Activated naive CD4-positive, alpha-beta T cell treated with anti-CD3 and anti-CD28 coated beads, Interleukin-2, amount 50 U/mL, for 72 hours (primary cell): ENCODE measurements at places on chromosomes 11 and 22. TPM values are rescaled to one million over a fixed set of nuclear protein-coding genes. Genes with fewer than 3 reads are reported as not detected.

Gene CSF2RB
- total RNA-seq: 0.87 TPM

DNA sequence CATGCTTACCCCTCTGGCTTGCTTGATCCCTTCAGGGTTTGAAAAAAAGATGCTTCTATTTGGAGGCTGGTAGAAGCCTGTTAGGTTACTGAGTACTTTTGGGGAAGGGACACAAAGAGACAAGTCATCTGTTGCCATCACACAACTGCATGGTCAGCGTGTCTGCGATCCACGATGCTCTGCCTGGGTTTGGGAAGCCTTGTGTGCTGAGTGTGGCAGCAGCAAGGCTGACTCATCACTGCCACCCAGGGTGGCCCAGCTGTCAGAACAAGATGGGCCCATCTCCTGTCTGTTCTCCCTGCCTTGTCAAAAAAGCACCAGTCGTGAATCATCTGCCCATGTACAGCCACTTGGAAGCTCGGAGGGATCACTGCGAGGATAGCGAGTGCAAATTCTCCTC, 26.2 kb downstream of the UBASH3B start:
- no peak for DNase-seq

- no peak for DNase-seq
Measured at GRCh38 chr11:9008011-9008550, 4.3 kb upstream of the NRIP3 start.

Gene NPAS4
- 0.47 TPM for total RNA-seq

GRCh38 chr11:125303186-125303585, 138.6 kb downstream of the PKNOX2 start:
- DNase-seq: no peak

GRCh38 chr22:21573293-21573734, 5.8 kb downstream of the UBE2L3 start:
- DNase-seq: no peak

DNA sequence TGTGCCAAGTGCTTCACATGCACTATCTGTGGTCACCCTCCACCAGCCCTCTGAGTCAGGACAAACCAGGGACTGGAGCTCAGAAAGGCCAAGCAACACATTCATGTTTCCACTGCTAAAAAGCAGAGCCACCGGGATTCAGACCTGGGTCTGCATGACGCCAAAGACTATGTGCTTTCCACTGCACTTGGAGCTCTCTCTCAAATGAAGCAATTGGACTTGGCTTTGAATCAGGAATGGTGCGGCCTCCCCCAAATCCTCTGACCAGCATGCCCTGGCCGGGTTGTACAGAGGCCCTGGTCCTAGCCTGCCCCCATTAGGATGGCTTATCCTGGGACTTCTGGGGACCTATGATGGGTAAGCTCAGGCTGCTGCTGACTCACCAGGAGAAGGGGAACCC, 80.7 kb downstream of the PKNOX2 start:
- DNase-seq: no peak

Gene ATM
- 81.3 TPM for total RNA-seq

DNA sequence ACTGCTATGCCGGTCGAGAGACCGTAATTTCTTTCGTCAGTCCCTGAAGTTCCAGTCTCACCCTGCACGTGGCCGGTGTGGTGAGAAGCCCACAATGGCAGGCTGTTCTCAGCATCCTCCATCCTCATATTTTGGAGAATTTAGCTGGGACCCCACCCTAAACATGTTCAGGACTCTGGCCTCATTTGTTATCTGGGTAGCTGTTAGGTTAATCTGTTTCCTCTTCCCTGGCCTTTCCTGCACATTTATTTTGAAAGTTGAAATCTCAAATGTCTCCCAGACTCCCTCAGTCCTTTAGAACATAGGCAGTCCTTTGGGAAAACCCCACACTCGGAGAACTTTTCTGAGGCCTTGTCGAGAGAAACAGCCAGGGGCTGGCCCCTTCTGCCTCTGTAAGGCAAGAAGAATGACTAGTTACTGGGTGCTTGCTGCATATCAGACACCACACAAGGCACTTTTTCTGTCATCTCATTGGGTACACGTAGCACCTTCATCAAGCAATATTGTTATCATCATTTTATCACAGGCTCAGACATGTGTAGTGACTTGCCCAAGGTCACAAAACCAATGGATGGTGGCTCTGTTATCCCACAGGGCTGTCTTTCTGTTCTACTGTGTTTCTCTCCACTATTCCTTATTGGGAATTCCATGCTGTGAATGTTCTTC, 109.3 kb upstream of the CRYBB3 start:
- DNase-seq: no peak

DNA sequence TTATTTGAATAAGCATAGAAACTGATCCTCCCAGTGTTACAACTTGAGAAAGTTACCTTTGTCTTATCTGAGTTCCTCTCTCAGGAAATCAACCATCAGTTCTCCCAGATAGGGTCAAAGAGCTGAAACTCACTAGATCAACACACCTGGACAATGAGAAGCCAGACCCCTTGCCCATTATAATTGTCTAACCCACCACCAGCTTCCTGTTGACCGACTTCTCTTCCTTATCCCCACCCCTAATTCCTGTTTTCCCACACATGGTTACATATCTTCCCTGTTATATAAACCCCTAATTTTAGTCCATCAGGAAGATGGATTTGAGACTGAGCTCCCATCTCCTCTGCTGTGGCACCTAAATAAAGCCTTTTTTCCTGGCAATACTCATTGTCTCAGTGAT, 6.9 kb downstream of the SLC5A4 start:
- DNase-seq: no peak

DNA sequence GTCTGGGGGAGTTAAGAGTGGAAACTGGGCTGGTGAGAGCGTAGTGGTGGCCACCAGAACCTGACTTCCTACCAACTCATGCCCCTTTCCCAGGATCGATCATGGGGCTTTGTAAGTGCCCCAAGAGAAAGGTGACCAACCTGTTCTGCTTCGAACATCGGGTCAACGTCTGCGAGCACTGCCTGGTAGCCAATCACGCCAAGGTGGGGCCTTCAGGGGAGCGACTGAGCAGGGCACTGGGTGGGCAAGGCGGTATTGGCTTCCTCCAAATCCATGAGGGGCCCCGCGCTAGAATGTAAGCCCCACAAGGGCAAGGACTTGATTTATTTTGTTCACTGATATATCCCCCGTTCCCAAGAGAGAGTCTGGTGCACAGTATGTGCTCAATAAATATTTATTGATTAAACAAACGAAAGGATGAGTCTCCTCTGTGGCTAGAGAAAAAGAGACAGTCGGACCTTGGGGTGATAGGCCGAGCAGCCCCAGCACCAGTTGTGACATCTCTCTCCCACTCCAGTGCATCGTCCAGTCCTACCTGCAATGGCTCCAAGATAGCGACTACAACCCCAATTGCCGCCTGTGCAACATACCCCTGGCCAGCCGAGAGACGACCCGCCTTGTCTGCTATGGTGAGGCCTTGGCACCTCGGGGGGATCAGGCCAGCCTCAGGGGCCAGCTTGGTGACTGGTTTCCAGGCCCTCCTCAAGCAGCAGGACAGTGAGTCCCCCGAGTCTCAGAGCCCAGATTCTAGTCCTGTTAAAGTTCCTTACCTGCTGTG, 765 bp downstream of the ZFPL1 start:
- DNase-seq: no peak

DNA sequence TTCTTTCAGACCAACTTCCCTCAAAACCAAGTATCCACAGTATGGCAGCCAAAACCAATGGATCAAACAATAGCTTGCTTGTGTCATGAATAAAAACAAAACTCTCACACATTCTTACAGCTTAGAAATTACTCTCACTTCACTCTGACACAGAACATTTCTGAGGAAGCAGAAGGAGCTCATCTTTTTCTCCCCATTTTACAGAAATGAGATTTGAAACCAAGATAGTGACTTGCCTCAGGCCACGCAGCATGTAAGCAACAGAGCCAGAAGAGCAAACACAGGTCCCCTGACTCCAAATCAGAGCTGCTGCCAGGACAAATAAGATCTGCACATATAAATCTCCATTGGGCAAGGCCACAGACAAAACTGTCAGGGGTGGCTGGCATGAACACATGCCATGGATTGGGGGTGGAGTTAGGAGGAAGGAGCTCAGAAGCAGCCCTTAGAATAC, 64.8 kb downstream of the RAB30 start:
- DNase-seq: no peak

- no peak for DNase-seq
Measured at GRCh38 chr22:17684245-17684644, 45.7 kb downstream of the BCL2L13 start.

Gene APLP2
- 32.2 TPM for total RNA-seq
